Progenitor cell of endocrine pancreas (in vitro differentiated cells): ENCODE measurements at places on chromosomes 7 and 10. TPM values are rescaled to one million over a fixed set of nuclear protein-coding genes. Genes with fewer than 3 reads are reported as not detected.

GPC2 gene
- total RNA-seq: 64.0 and 65.2 TPM in 2 replicates

XRCC2 gene
- 12.2 and 13.8 TPM in 2 replicates for total RNA-seq

FGFBP3 gene
- 5.9 and 6.2 TPM in 2 replicates for total RNA-seq

DYDC2 gene
- total RNA-seq: 1.4 and 1.8 TPM in 2 replicates

EPHA1 gene
- total RNA-seq: 54.4 and 56.3 TPM in 2 replicates
